ENCODE measurements at places on chromosomes 13 and 19.

- DNase-seq = no peak
Observed at GRCh38 chr13:99981735-99982035, at the start of gene ZIC2. ZIC2 (plus strand) TSS chr13:99981784; CDS start chr13:99982065, 281 bp downstream.

GRCh38 chr13:105758918-105759860, 776.3 kb downstream of the EFNB2 start:
- DNase-seq = no peak

- DNase-seq = peak; percentile 93
Observed at GRCh38 chr19:34404109-34404909, at the start of gene PDCD2L. PDCD2L (plus strand) TSS chr19:34404399; CDS start chr19:34404431, 32 bp downstream.

DNA sequence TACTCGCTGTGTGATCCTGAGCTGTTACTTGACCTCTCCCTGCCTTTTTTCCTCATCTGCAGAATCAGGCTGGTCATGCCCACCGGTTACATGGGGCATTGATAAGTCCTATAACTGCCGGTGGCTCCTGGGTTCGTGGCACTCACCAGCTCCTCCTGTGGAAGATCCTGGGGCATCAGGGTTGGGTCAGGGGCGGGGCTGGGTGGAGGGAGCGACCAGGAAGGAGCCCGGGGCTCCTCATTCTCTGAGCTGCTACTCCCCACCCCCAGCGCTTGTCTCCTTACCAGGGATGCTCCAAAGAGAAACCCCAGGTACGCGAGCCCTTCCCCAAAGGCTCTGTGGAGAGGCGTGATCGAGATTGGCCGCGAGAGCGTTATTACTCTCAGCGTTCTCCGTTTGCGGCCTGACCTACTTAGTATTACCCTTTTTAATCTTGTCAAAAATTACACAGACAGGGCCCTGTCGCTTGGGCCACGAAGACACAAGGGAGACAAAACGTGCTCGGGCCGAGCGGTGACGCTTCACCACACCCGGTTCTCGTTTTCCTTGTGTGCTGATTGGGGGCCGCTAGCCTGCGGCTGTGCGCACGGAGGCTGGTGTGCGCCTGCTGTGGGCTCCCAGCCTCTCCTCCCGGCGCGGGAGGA, 10.7 kb downstream of the HDGFL2 start:
- DNase-seq = no peak

DNA sequence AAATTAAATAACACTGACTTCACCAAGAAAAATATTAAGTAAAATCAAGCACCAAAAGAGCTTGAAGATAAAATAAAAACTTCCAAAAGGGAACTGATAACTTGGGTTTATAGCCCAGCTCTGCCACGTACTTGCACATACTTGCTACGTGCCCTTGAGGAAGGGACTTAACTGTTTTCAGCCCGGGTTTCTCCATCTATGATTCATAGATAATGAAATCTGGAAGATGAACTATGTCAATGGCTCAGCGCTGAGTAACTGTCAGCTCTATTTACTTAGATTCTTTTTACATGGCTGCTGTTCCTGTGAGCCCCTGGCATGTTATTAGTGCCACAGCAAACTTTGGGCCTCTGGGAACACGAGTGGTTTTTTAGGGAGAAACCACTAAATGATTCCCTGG, 9.6 kb upstream of the ZC3H13 start:
- no peak for DNase-seq

GRCh38 chr19:45231891-45232290, 13.3 kb downstream of the EXOC3L2 start:
- DNase-seq = no peak
